Activated CD4-positive, CD25-positive, alpha-beta regulatory T cell treated with anti-CD3 and anti-CD28 coated beads, Interleukin-2, amount 50 U/mL, for 72 hours (primary cell): ENCODE measurements at places on chromosomes 3 and 15.

GRCh38 chr3:52280050-52280461 is 1.6 kb upstream of the WDR82 start:
- no peak for DNase-seq

DNA sequence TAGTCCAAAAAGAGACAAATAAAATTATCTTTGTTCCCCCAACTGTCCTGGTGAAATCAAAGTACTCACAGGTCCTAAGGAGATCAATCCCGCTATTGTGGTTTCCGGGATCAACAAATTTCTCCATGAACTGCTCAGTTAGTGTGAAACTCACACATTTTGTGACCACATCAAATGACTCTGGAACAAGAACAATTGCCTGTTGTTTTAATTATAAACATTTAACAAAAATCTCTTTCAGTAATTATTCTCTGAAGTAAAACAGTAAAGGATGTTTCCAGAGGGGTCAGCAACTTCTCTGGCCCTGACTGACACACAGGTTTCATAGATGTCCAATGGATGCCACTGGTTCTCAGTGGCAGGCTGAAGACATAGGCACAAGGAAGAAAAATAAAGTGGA is 3.9 kb downstream of the CLDND1 start:
- DNase-seq, result no peak

DNA sequence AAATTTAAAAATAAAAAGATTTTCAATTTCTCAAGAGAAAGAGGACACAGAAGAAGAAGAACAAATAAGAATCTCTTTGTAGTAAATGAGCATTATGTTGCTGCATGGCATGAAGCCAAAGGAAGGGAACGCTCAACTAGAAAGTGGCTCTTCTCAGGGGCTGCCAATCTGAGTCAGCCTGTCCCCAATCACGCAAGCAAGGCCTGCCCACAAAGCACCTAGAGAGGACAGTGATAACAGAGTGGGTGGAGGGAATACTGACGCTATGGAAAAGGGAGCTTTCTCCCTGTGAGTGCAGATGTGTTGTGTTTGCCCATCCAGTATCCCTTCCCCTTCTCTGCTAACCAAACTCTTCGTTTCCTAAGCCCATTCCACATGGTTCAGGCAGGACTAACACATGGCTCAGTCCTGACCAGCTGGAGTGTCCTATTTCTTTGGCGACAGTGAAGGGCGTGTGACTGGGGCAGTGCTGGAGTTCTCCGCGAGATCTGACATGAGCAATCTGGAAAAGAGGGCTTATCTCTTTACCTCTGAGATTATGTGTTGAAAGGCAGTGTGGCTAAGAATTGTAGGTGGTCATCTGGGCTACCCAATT is 14.2 kb downstream of the FBN1 start:
- DNase-seq, result no peak

DNA sequence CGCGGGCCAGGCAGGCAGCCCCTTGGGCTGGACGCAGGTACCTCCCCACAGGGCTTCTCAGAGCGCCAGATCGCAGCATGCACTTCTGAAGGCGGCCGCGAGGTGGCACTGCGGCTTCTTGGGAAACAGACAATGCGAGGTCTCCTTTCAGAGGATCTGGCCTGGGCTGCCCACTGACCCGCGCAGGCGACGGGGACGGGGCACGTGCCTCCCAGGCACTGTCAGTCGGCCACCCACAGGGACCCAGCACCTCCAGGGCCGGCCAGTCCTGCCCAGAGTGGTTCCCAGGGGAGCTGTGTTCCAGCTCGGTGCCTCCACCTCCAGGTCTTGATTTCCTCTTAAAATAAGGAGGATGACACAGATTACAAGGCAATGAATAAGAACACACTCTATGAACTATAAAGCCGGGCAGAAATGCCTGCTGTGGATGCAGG is 24.4 kb upstream of the TXNRD3 start:
- peak; percentile 88 for DNase-seq

DNA sequence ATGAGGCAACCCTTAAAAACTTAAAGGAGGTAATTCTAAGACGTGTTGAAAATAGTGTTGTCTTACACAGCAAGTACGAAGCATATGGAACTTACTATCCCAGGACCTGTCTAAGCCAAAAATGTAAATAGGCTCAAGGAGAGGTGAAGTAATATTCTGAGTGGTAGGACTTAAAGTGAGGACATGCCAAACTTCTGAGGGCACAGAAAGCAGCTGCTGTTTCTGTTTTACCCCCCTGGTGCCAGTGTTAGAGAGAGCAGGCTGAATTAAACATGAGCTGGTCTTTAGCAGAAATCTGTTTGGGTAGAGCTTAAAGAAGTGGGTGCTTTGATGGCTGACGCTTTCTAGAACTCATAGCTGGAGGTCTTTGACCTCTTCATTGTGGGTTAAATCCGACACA is 149.7 kb upstream of the NPHP3 start:
- DNase-seq, result no peak

GRCh38 chr3:135448520-135448919 is 517.0 kb upstream of the PPP2R3A start:
- no peak for DNase-seq

GRCh38 chr3:106071306-106071705 is 202.5 kb upstream of the CBLB start:
- DNase-seq, result no peak

- DNase-seq, result no peak
Observed at GRCh38 chr3:28042707-28043106, 198.7 kb upstream of the CMC1 start.

GRCh38 chr15:99345242-99345641 is 94.0 kb downstream of the LRRC28 start:
- DNase-seq, result no peak

GRCh38 chr3:182570946-182571594 is 222.2 kb upstream of the ATP11B start:
- no peak for DNase-seq

- DNase-seq, result no peak
Observed at GRCh38 chr15:40932156-40932555, 3.0 kb downstream of the DLL4 start.

GRCh38 chr3:27607370-27607769 is 114.8 kb downstream of the EOMES start:
- no peak for DNase-seq

DNA sequence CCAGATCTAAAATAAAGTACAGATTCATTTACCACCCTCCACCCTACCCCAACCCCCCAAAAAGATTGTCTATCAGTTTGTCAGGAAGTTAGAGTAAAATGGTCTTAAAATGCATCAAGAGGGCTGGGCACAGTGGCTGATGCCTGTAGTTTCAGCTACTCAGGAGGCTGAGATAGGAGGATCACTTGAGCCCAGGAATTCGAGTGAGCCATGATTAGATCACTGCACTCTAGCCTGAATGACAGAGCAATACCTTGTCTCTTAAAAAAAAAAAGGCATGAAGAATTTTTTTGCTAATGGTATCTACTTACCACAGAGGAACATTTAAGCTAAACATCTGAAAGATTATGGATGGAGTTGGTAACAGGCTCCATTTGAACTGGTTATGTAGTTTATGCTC is 71.0 kb downstream of the RBM6 start:
- DNase-seq, result no peak

GRCh38 chr3:67640023-67640660 is 14.3 kb downstream of the SUCLG2 start:
- DNase-seq, result no peak

- no peak for DNase-seq
Observed at GRCh38 chr15:71272932-71273331, 157.7 kb downstream of the THSD4 start.

DNA sequence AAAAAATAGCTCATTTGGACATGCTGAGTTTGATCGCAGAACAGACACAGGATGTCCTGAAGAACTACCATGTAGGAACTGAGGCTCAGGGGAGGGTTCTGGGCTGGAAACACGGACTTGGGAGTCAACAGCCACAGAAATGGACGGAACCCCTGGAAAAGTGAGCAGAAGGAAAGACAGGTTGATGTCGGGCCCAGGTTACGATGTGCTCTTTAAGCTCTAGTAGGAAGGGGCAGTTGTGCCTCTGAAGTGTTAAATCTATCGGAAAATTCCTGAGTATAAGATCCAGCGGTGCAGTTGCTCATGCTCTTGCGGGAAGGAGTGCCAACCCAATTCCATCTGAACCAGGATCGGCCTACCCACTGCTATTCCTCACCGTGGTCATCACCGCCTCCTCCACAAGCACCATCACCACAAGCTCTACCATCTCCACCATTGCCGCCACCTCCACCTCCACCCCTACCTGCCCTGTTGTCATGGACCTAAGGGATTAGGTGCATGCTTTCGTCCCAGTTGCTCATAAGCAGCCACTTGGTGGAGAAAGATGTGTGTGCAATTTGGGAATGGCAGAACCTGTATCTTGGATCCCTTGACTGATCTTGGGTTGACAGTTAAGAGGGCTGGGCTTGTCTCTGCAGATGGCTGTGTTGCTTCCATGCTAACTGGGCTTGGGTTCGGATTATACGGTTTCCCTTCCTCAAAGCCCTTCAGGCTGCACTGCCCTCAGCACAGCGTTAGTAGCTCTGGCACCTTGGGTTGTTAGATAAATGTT is 108.5 kb downstream of the ASB7 start:
- no peak for DNase-seq

GRCh38 chr15:91603384-91604080 is 250.0 kb upstream of the SLCO3A1 start:
- DNase-seq, result no peak

DNA sequence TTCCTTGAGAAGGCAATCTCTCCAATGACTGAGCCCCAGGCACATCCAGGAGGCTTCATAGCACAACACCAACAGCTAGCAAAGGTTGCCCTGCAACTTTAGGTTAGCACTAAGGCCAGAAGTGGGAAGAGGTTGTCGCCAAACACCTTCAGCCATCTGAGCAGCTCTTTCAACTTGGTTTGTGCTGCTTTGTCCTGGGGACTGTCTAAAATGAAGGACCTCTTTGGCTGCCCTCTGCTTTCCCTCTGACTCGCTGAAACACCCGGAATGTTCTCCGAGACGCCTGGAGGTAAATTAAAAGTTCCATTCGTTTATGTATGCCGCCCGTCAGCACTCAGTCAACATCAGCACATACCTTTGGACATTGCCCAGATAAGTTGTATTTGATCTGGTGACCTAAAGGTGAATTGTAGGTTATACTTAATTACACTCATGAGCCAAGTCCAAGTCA is 121.2 kb upstream of the NR2F2 start:
- no peak for DNase-seq

DNA sequence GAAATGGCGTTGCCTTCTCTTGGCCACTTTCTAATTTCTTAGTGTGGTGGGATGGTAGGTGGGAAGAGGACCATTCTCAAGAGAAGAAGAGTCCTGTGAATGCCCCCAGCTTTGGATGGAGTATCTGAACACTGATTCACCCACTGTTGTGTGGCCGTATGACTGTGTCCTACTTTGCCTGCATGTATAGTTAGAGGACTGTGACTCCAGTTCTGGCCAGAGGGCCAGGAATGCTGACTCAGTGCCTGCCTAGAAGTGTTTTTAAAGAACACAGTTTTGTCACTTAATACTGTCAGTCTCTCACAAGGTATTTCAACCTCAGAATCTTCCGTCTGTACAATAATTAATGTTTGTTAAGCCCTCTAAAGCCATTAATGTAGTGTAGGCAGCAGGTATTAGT is 2.1 kb downstream of the SEC61A1 start:
- DNase-seq, result no peak

- no peak for DNase-seq
Observed at GRCh38 chr3:149377408-149378364, at the start of gene TM4SF1. TSS of gene TM4SF1 (minus strand) at chr3:149377649. CDS start at chr3:149377547, 102 bp downstream.

- DNase-seq, result no peak
Observed at GRCh38 chr3:179020112-179020511, 51.5 kb downstream of the ZMAT3 start.

DNA sequence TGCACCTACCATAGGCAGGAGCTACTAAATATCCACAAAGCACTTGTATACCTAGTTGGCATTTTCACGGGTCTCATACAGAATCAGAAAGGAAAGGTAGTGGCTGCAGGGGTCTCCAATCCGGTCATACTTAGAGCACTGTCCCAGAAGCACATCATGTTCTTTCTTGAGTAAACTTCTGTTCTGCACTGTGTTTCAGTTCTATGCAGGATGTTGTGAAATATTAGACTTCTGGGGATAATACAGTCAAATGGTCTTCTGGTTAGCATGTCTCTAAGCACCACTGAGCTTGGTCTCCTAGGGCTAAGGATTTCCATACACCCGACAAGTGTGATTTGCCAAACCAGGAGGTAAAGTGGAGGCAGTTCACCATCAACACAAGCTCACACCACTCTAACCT is 27.9 kb downstream of the MINDY4B start:
- DNase-seq, result no peak

DNA sequence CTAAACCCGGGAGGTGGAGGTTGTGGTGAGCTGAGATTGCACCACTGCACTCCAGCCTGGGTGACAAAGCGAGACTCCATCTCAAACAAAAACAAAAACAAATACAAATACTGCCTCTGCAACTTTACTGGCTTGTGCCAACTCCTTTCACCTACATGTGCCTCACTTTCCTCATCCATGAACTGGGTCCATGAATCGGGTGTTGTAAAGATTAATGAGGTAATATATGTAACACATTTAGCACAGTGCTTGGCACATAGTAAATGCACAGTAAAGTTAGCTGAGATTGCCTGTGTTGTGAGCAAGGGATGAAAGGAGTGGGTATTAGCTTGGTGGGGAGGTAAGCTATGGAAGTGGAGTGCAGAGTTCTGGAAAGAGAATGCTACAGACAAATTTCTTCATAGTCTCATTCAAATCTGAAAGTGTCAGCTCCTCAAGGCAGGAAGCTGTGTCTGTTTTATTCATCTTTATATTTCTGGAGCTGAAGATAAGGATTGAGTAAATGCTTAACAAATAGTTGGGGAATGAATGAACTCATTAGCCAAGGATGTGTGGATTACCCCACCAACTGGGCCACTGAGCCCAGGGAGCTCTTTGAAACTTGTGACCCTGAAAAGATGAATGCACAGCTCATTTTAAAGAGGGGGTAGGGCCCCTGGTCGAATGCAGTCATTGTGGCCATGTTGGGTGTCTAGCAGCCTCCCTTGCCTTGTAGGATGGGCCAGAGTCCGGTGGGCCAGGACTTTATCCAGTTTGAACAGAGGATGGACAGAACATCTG is 7.7 kb upstream of the CDCP1 start:
- DNase-seq, result no peak

- no peak for DNase-seq
Observed at GRCh38 chr3:25830373-25831280, 40.7 kb downstream of the OXSM start.

GRCh38 chr15:52227456-52227855 is 36.3 kb upstream of the GNB5 start:
- DNase-seq, result peak; percentile 57

DNA sequence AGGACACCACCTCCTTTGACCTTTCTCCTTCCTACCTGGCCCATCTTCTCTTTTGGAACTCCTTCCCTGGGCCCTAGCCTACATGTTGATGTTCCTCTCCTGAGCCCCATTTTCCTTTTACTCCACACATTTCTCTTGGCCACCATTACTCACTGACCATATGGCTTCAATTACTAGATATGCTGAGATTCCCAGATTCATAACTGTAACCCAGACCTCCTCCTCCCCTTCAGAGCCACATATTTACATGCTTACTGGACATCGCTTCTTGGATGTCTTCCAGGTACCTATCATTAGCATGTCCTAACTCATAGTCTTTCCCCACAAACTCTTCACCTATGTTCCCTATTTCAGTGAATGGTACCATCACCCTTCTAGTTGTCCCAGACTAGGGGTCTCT is 24.4 kb upstream of the TRIM59 start:
- no peak for DNase-seq

- DNase-seq, result no peak
Observed at GRCh38 chr15:40130799-40131502, 22.3 kb upstream of the BMF start.
